ENCODE measurements at places on chromosomes 1 and 21.

DNA sequence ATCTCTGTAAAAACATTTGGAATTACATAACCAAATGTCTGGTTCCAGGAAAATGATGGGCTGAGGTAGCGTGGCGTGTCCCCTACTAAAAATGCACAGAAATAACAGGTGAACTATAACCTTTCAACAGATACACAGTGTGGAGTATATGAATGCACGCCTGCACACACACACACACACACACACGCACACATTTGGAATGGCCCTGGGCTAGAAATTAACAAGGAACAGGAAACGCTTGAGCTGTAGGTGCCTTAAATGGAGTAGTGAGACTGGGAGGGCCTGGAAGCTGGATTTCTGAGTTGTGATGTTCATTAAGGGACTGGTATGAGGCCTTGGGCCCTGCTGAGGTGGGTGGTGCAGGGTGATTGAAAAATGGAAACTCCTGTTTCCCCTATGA is 246.5 kb upstream of the C1orf174 start:
- DNase-seq: no peak

DNA sequence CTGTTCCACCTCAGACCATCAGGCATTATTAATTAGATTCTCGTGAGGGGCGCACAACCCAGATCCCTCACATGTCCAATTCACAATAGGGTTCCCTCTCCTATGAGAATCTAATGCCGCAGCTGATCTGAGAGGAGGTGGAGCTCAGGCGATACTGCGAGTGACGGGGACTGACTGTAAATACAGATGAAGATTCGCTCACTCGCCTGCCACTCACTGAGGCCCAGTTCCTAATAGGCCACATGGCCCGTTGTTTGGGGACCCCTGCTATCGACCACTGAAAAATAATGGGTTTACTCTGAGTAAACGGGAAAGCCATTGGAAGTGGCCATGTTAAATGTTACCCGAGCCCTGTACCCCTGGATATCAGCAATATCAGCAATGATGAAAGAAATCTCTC is 65.9 kb downstream of the GRIK1 start:
- no peak for DNase-seq

- no peak for DNase-seq
These were observed 28.8 kb downstream of the MEF2D start for GRCh38 chr1:156471496-156472490.

DNA sequence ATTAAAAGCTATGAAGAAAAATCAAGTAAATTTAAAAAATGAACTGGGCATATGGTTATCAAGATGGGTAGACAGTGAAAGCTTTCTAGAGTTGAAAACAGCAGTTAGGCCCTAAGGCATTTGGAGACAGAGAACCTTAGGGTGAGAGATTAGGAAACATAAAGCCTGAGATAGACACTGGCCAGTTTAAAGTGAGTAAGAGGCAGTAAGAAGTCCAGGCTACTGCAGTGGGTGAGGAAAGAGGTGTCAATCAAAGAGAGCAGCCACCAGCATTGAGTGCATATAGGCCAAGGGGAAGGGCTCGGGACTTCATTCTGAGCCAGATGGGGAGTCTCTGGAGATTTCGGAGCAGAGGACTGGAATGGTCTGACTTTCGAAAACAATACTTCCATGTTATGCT is 1360.5 kb upstream of the ADGRL4 start:
- no peak for DNase-seq

DNA sequence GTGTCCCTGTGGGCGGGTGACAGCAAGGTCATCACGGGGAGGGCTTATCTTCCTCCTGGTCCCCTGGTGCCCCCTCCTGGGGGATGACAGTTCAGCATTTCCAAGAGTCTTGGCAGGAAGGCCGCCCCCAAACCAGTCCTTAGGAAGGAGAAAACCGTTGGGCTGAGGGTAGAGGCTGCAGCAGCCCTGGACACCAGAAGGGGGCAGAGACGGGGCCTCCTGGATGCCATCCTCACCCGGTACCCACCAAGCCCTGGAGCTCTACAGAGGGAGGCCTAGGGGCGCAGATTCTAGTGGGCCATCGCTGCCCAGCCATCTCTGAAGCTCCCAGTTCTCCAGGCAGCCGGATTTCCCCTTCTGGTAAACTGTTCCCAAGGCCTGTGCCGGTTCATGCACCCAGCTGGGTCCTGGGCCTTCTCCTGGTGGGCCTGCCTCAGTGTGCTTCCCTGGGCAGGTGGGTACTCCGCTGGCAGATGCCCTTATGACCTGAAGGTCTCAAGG is 14.8 kb upstream of the ZNF669 start:
- DNase-seq: peak; percentile 21

- DNase-seq: no peak
These were observed 9.2 kb upstream of the BEND5 start for GRCh38 chr1:48785869-48786268.

Data from fibroblast of lung (primary cell).